Panc1 (cell line): ENCODE measurements at places on chromosomes 3 and 15. TPM values are rescaled to one million over a fixed set of nuclear protein-coding genes. Genes with fewer than 3 reads are reported as not detected.

GRCh38 chr3:195820901-195821300, 9.2 kb upstream of the MUC4 start:
- no peaks in the 10 kb centered on the region; the same call in 1 of the 2 replicates for H3K27me3 ChIP-seq
- H3K4me1 ChIP-seq: no peaks in the 10 kb centered on the region; the same call in 1 of the 2 replicates
- H3K27ac ChIP-seq: no peak overlapping the region
- no peak overlapping the region for H3K4me3 ChIP-seq
- DNase-seq: no peak

DNA sequence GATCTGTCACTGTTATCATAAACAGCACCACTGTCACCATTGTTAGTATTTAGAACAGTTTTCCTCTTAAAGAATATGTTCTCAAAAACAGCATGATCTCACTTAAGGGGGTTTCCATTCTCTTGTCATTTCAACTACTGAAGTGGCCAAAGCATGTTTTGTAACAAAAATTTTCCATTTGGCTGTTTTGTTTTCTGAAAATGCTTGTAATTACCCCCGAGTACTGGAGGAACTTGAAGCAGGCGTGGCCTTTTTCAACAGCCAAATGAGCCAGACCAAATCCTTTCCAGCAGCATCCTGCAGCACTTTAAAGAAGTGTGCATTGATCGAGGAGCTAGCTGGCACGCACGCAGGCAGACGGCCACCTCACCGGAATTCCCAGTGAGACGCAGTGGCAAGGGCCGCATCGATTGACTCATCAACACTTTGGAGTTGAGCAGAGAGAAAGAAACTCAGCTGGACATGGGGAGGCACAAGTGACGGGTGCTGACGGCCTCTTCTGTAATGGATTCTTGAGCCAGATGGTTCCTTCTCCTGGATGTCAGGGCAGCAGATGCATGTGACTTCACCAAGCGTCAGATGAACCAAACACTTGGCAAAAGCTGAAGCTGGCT, 234.3 kb upstream of the IGF1R start:
- no peak overlapping the region for H3K4me3 ChIP-seq
- H3K27me3 ChIP-seq: peaks cover 8% of the 10 kb centered on the region
- no peaks in the 10 kb centered on the region for H3K4me1 ChIP-seq
- H3K27ac ChIP-seq: no peak overlapping the region
- no peak for DNase-seq

DNA sequence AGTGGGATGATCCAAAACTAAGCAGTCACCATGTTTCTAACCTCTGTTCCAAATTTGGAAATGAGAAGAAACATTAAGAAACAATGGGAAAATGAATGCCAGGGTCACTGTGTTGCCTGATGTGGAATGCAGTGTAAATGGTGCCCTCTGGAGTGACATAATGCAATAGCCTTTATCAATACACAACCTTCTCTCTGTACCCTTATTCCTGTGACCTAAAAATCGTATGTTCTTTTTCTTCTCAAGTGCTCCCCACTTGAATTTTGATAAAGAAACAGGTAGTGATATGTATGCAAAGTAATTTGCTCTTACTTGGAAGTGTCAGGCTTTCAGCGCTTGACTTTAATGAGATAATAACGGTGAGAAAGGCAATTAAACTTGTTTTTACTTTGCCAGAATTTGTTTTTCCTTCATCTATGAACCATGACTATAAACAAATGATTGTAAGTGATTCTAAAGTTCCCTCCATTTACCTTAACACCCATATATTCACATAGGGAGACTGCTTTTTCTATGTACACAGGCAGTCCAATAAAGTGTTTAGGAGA, 145.8 kb upstream of the THRB start:
- no peak for DNase-seq
- no peak overlapping the region for H3K4me3 ChIP-seq
- H3K36me3 ChIP-seq: no peaks in the 10 kb centered on the region
- H3K27ac ChIP-seq: no peak overlapping the region
- no peaks in the 10 kb centered on the region for H3K27me3 ChIP-seq
- no peaks in the 10 kb centered on the region for H3K4me1 ChIP-seq

DNA sequence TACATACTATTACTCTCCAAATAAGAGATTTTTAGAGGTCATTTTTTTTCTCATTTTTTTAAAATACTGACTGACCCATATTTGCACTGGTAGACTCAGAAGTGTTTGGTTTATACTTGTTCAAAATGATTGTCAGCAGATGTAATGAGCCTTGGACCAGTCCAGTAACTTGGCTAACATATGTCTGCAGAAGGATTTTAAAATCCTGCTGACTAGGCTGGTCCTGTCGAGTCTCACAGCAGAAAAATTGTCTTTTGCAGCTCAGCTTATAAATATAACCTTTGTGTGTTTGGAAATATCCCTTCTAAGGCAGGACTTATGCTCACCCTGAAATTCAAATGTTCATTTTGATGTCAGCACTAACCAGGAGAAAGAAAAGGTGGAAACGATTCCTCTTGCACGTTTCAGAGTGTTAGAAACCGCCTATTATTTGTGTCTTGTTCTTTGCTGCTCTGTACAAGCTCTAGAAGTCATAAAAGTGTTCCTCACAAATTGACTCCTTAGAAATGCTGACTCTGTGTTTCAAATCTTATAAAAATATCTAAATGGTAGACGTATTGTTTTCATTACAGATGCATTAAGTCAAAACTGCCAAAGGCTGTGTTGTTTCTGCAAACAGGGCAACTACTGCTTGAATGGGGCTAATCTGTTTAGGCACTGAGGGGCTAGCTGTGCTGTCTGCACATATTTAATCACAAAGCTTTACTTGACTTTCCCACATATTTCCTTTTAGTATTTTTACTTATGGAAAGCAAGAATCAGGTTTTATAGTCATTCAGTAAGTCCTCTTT, 95.3 kb downstream of the CHL1 start:
- H3K4me3 ChIP-seq: no peak overlapping the region
- no peaks in the 10 kb centered on the region for H3K27me3 ChIP-seq
- H3K36me3 ChIP-seq: no peaks in the 10 kb centered on the region
- no peak overlapping the region for H3K27ac ChIP-seq
- no peak for DNase-seq
- no peaks in the 10 kb centered on the region for H3K4me1 ChIP-seq

- no peak overlapping the region for H3K27ac ChIP-seq
- H3K36me3 ChIP-seq: no peaks in the 10 kb centered on the region
- H3K4me3 ChIP-seq: no peak overlapping the region
- no peaks in the 10 kb centered on the region for H3K4me1 ChIP-seq
- DNase-seq: no peak
These were observed 75.0 kb upstream of the VEPH1 start for GRCh38 chr3:157578181-157578580.

GRCh38 chr15:32664796-32665195, 23.3 kb downstream of the SCG5 start:
- no peak overlapping the region for H3K4me3 ChIP-seq
- no peak overlapping the region for H3K27ac ChIP-seq
- H3K27me3 ChIP-seq: no peaks in the 10 kb centered on the region

DNA sequence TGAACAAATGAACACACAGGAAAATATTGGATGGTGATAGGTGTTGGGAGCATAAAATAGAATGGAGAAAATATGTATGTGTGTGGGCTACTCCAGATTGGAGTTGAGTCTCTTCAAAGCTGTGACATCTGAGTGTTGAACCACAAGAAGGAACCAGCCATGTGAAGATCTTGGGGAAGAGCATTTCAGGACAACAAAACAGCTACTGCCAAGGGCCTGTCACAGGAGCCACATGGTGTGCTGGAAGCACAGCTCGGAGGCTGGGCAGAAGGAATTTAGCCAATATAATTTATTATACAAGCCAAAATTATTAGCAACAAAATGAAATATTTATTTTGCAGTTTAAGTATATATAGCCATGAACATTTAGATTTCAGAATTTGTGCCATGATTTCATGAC, 108.3 kb upstream of the FGF7 start:
- H3K4me1 ChIP-seq: peaks cover 3% of the 10 kb centered on the region; the same call in 1 of the 2 replicates
- no peaks in the 10 kb centered on the region for H3K36me3 ChIP-seq
- no peak overlapping the region for H3K4me3 ChIP-seq
- no peak for DNase-seq
- H3K27me3 ChIP-seq: no peaks in the 10 kb centered on the region

GRCh38 chr15:48414015-48414414, 82.8 kb downstream of the DUT start:
- no peaks in the 10 kb centered on the region for H3K36me3 ChIP-seq
- H3K4me1 ChIP-seq: no peaks in the 10 kb centered on the region
- no peak for DNase-seq
- no peak overlapping the region for H3K27ac ChIP-seq
- H3K27me3 ChIP-seq: 0 out of 2 replicates have a peak, but pooled peaks cover 2% of the 10 kb centered on the region
- no peak overlapping the region for H3K4me3 ChIP-seq

DNA sequence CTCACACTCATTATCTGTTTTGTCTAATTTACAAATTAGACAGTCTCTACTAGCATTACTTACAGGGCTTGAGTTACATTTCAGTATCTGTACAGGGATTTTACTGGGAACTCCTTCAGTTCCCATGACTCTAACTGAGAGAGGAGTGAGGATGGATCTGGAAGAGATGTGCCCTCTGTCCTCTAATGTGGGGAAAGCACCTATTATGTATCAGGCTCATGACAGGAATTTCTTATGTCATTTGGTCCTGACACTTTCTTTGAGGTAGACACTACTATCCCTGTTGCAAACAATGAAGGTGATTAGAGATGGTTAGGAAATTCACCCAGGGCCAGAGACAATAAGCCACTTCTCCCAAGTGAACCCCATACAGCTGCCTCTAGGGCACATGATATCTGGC, 10.9 kb upstream of the NCKIPSD start:
- H3K4me1 ChIP-seq: peaks cover 7% of the 10 kb centered on the region; the same call in 1 of the 2 replicates
- no peak overlapping the region for H3K4me3 ChIP-seq
- no peak overlapping the region for H3K27ac ChIP-seq
- H3K27me3 ChIP-seq: no peaks in the 10 kb centered on the region
- no peak for DNase-seq

DNA sequence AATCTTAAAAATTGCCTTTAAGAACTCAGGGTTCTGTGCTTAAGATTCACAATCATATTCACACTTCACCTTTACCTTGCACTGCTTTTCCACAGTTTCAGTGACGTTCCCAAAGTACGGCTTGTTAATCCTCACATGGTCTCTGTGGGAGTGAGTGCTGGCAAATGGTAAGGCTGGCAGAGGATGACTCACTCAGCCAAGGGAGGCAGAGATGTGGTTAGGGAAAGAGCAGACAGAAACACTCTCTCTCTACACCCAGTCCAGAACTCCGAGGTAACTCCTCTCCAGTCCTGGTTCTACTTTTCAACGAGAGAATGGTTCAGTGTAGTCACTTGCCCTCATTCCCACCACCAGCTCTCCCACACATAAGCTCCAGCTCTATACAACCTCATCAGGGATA, 33.1 kb downstream of the RASGRP1 start:
- H3K27ac ChIP-seq: no peak overlapping the region
- H3K36me3 ChIP-seq: no peaks in the 10 kb centered on the region
- no peaks in the 10 kb centered on the region; the same call in 1 of the 2 replicates for H3K27me3 ChIP-seq
- DNase-seq: no peak

- peaks cover 53% of the 10 kb centered on the region for H3K4me1 ChIP-seq
- H3K27me3 ChIP-seq: no peaks in the 10 kb centered on the region
- H3K27ac ChIP-seq: peak overlapping the region; percentile 92
- no peaks in the 10 kb centered on the region for H3K36me3 ChIP-seq
- peak overlapping the region; percentile 67 for H3K4me3 ChIP-seq
These were observed 44.8 kb upstream of the RNU6-1 start for GRCh38 chr15:67884514-67885174.

RPUSD3 gene
- total RNA-seq: 40.4 TPM

PLXNA1 gene
- total RNA-seq: 80.6 TPM

MB21D2 gene
- total RNA-seq: 7.8 TPM

HTR3E gene
- total RNA-seq: not detected

PLA2G4E gene
- not detected for total RNA-seq

PLCB2 gene
- total RNA-seq: 1.7 TPM

OR5K3 gene
- not detected for total RNA-seq

ALDH1L1 gene
- 0.36 TPM for total RNA-seq

CFAP44 gene
- 0.74 TPM for total RNA-seq
